Amygdala (tissue), 56 donors: ENCODE measurements at places on chromosomes 2 and 18.

DNA sequence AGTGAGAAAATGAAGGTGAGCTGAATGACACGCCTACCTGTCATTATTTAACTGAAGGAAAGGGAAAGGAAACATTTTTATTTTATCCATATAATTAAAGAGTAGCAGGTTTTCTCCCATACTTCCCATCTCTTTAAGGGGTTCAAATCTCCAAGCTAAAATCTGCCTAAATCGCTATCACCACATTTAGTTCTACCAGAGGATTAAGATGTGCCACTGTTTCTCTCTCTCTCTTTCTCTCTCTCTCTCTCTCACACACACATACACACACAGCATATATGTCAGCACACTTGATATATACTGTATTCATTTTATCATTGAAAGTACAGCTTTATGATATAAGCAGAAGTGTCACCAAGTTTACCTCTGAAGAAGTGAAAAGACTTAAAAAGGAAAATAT lies 3.1 kb downstream of the WIPF1 start:
- no peak for DNase-seq

GRCh38 chr18:68083131-68083530 lies 566.6 kb upstream of the DSEL start:
- no peak for DNase-seq

DNA sequence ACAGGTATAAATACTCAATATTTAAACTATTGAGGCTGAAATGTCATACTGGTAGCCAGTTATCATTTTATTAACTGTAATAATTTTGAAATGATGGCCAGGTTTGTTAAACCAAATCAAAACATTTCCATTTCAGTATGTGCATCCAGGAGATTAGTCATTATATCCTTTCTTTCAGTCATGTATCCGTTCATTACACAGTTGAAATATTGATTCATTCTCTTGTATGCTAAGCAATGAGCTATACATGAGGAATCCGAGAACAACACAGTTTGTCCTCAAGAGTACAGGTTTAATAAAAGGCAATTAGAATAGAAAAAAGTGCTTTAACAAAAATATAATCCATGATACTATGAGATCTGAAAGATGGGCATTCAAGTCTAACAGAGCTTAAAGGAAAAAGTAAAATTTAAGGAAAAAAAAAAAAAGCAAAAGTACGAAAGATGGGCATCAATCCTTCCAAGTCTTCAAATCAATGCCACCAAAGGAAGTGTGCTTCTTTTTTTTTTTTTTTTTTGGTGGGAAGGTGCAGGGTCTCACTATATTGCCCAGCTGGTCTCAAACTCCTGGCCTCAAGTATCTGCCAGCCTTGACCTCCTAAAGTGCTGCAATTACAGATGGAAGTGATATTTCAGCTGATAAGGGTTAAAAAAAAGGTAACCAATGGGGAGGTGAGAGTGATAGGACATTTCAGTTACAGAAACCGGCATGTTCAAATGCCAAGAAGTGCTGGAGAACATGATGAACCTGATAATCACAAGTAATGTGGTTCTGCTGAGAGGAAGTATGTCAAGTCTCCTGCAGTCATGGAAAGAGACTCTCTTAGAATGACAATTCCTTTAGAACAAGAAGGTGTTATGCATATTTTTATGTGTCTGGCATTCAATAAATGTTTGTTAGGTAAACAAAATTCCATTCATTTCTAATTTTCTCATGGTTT lies 35.8 kb downstream of the PUM2 start:
- DNase-seq: no peak

- DNase-seq: peak; percentile 18
Measured at GRCh38 chr2:72887032-72887739, at the start of gene SPR. TSS of gene SPR (plus strand) at chr2:72887408. CDS start at chr2:72887433, 25 bp downstream.

DNA sequence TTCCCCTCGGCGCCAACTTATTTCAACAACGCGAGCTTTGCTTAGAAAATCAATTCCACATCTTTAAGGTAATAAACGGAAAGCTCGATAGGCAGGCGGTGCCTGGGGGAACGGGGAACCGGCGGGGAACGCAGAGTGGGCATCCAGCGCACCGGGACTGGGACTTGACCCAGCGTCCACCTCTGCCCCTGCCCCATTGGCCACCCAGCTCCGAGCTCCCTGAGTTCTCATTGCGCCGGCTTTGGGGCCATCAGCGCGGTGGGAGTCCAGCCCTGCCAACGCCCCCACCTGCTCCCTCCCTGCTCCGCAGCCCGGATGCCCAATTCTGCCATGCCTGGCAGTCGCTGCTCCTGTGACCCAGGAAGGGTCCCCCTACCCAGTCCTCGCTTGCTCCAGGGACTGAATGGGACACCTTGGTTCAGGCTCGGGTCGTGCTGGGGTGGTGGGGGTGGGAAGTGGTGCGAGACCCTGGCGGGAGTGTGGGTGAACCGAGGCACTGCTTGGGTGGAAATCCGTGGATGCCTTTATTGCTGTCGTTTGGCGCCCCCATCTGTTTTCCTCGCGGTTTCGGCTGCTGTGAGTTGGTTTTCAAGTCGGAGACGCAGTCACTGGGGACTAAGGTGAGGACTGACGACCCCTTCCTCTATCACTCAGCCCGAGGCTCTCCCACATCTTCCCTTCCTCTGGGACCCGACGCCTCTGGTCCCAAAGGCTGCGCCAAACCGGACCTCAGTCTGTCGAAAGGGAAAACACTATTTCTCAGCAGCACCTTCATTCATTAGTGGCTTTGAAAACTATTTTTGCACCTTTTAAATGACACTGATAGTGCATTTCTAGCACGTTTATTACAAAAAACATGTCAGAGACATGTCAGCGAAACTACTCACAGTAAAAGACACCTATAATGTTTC lies 2.4 kb upstream of the EVX2 start:
- peak; percentile 9 for DNase-seq

- DNase-seq: no peak
Measured at GRCh38 chr18:79533591-79533990, 137.9 kb downstream of the NFATC1 start.

DNA sequence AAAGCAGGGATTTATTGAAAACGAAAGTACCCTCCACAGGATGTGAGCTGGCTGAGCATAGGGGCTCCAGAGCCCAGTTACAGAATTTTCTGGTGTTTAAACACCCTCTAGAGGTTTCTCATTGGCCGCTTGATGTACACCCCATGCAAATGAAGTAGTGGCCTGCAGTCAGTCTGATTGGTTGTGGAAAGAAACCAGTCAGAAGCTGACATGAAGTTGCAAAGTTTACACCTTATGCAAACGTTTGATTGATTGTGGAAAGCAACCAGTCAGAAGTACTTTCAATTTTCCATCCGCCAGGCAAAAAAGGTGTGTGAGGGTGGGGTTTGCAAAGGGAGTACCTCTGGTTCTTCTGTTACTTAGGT lies 62.3 kb downstream of the VWA3B start:
- peak; percentile 39 for DNase-seq

DNA sequence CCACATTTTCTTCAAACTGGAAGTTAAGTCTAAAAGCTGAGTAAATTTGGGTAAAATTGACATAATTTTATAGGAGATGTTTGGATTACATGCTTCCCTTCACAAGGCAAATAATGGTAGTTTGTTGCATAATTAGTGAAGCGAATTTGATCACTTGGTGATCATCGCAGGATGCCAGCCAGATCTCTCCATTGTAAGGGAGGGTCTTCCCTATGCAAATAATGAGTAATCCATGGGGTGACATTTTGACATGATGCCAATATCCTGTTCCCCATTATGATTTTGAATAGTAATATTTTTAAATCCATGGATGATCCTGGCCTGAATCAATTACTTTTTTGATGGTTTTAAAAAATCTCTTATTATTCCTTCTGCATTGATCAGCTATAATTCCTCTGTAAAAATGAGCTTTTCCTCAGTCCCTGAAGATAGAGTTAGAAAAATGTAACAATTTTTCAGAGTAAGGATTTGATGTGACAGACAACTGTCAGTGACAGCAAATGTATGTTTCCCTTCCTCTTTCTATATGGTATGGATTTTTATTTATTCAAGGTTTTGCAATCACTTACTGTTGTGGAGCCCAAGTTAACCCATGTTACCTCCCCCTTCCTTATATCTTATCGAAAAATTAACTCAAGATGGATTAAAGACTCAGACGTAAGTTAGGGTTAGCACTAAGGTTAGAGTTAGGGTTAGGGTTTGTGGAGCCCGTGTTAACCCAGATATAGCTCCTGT lies 21.4 kb downstream of the CCL20 start:
- no peak for DNase-seq

DNA sequence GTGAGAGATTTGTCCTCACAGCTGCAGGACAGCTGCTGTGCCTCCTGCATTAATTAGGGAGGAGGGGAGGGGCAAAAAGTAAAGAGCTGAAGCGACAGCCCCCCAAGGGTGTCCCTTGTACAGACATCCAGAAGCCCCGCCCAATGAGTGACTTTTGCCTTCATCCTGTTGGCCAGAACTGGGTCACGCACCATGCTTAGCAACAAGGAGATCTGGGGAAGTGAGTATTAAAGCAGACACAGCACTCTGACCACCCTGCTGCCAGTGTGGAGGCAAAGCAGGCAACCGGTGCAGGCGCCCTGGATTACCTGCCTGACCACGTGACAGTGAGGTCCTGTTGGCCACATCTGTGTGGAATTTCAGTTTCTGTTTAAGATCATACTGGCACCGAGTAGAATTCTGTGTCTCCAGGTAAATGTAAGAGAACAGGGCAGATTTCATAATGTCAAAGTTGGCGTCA lies 21.5 kb upstream of the BIN1 start:
- DNase-seq: no peak

DNA sequence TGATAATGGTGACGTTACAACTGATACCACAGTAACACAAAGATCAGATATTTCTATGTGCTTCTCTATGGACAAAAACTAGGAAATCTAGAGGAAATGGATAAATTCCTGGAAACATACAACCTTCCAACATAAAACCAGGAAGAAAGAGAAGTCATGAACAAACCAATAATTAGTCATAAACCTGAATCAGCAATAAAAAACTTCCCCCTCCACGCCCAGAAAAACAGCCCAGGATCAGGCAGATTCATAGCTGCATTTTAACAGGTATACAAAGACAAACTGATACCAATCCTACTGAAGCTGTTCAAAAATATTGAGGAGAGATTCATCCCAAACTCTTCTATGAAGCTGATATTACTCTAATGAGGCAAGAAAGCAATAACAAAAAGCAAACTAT lies 1535.2 kb upstream of the LRRTM1 start:
- DNase-seq: no peak

DNA sequence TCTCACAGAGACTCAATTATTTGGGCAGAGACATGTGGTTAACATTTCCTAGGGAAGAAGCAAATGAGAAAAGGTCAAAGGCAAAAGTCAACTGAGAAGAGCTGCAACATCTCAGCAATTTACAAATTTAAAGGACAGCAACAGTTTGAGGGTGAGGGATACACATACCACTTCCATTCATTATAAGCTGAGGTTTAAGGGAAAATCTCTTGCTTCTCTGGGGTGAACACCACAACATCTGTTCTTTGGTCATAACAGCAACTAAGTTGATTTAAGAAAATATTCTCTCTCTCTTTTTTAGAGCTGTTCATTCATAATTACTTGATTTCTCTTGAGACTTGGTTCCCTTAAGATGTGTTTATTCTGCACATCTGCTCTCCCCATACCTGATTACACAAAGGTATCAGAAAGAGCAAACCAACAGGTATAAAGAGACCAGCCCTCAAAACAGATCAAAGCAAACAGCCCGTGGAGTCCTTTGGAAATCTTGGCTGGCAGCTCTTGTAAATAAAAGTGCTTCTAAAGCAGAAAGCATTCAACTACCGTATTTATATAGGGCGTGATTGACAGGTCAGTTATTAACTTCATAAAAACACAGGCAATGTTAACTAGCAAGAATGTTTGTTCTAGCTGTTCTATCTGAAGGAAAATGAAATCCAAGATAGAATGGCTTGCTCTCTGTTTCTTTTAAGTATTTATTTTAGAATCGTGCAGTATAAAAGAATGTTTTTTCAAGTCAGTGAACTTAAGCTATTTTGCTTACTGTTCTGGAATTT lies 132.8 kb downstream of the THADA start:
- DNase-seq: no peak

- DNase-seq: no peak
Measured at GRCh38 chr2:158756976-158757375, 38.1 kb upstream of the DAPL1 start.

- no peak for DNase-seq
Measured at GRCh38 chr2:67131257-67131609, 265.9 kb upstream of the ETAA1 start.

DNA sequence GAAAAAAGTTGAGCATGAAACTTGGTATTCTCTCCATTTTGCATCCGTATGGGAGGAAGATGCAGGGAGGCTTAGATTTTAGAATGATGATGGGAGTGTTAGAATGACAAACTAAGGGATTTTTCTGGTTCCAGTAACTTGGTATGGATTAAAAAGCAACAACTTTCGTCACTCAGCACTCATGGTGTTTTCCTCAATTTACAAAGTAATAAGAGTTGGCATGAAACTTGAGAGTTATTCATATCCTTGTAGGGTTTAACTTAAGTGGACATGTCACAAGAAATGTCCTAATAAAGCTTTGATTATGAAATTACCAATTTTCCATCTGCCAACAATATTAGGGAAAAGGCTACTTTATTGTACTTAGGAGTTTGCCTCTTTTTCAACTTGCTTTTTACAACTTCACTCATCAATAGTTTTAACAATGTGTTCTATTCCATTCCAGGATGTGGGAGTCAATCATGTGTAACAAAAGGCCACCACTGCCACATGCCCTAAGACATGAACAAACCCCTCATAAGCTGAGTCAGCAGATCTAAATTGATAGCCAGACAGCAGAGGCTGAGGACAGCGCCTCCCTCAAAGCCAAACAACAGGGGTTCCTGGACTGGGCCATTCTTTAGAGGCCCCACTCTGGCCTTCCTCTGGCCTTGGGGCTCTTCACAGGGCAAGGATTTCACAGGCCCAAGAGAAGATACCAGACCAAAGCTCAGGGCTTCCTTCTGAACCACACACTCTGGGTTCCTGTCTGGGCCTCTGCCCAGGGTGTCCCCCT lies 265.8 kb downstream of the TNS1 start:
- DNase-seq: no peak

GRCh38 chr2:128775217-128775913 lies 456.7 kb upstream of the HS6ST1 start:
- DNase-seq: no peak

GRCh38 chr2:160076914-160077313 lies 14.5 kb upstream of the PLA2R1 start:
- no peak for DNase-seq

- DNase-seq: peak; percentile 45
Measured at GRCh38 chr2:98730707-98731040, 258 bp downstream of the MGAT4A start.
